ENCODE measurements at places on chromosomes 5 and 9.

DNA sequence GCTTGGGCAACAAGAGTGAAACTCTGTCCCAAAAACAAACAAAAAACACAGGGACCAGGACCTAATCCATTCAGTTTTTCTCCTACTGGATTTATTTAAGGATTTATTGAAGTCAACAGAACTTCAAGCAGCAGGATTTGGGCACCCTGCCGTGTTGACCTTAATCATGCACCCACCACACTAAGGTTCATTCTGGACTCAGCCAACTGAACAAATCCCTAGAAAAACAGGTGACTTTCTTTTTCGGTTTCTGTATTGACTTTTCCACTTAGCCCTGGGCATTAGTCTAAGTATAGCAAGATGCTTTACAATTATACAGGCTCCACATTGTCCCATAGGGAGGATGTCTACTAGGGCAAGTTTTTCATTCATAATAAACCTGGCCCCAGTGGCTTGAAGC is 30.0 kb downstream of the ZNF131 start:
- no peak for DNase-seq

GRCh38 chr9:76394195-76394959 is at the start of gene RFK:
Gene RFK (minus strand): TSS chr9:76394426. CDS start chr9:76394171, 255 bp downstream.
- DNase-seq: peak; percentile 82

DNA sequence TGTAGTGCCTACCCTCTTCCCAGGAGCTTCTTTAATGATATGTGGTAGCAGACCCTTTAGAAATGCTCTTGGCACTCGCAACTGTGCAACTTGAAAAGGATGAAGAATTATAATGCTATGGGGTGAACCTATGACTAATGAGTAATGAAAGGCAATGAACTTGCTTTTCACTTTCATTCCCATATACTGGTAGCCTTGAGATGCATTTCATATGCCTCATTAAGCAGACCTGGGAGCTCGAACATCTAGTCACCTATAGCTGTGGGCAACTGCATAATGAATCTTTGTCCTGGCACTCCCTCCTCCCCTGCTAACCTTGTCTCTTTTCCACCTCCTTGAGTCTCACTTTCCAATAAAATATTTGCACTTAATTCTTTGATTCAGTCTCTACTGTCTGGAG is 605.9 kb upstream of the DAB2 start:
- DNase-seq: no peak

DNA sequence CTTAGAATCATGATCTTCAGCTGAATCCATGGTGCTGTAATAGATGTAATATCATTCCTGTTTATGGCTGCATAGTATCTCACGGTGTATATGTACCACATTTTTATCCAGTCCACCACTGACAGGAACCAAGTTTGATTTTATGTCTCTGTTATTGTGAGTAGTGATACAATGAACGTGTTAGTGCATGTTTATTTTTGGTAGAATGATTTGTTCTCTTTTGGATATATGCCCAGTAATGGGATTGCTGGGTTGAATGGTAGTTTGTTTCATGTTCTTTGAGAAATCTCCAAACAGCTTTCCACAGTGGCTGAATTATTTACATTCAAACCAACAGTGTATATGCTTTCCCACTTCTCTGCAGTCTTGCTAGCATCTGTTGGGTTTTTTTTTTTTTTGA is 175.1 kb upstream of the CDH10 start:
- no peak for DNase-seq

Data from stimulated activated CD8-positive, alpha-beta memory T cell treated with anti-CD3 and anti-CD28 coated beads, Interleukin-15, amount 100 ng/mL, for 4 hours (primary cell).